Suppressor macrophage treated with lipopolysaccharide for 1 hour (primary cell): ENCODE measurements at places on chromosomes 7 and 10.
A peak's percentile ranks its signal among the peaks of the same experiment; 100 is the strongest.

- DNase-seq = no peak
Observed at GRCh38 chr7:42854571-42855118, 57.2 kb downstream of the C7orf25 start.

DNA sequence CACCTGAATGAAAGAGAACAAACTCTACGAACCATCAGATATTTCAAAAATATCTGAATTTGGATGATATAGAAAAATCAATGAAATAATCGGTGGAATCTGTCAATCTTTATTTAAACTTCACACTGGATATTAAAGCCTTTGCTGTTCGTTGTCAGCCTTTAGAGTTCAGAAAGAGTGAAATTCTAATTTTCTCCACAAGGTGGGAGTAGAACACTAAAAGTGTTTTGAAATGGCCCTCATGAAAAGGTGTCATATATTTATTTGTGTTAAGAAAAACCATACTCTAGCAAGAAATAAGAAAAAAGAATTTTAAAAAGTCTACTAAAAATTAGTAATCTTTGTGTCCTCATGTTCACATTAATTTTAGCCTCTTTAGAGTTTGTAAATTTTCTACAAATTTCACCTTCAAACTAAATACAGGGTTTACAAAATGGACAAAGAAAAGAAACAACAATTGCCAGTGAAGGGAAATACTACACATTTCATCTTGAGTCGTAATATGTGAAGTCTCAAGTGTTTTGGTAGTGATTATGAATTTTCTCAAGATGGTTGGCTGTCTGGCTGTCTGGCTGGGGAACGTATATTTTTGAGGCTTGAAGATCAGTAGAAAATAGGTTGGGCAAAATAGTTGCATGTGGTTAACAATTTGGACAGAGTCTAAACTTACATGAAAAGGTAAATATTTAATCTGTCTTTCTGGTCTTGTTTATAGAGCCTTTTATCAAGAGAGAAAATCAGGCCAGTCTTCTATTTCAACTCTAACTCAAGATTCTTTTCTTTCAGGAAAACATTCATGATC, 43.7 kb downstream of the DNAJB9 start:
- peak; percentile 70 for DNase-seq

GRCh38 chr10:132866601-132867381, 75.6 kb downstream of the CFAP46 start:
- no peak for DNase-seq

GRCh38 chr7:135386776-135387175, 123.1 kb downstream of the CNOT4 start:
- no peak for DNase-seq

GRCh38 chr10:74118804-74119203, 31.8 kb downstream of the AP3M1 start:
- DNase-seq = no peak

DNA sequence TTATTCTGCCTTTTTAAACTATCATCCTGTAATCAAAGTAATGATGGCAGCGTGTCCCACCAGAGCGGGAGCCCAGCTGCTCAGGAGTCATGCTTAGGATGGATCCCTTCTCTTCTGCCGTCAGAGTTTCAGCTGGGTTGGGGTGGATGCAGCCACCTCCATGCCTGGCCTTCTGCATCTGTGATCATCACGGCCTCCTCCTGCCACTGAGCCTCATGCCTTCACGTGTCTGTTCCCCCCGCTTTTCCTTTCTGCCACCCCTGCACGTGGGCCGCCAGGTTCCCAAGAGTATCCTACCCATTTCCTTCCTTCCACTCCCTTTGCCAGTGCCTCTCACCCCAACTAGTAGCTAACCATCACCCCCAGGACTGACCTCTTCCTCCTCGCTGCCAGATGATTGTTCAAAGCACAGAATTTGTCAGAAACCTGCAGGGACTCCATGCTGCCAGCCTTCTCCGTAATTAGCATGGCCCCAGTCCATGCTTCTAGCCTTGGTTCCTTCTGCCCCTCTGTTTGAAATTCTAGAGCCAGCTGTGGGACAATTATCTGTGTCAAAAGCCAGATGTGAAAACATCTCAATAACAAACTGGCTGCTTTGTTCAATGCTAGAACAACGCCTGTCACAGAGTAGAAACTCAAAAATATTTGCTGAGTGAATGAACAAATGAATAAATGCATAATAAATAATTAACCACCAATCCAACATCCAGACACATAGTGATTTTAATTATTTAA, 151.7 kb downstream of the EGFR start:
- no peak for DNase-seq

GRCh38 chr7:90710466-90710850, 114.3 kb downstream of the CDK14 start:
- DNase-seq = no peak

DNA sequence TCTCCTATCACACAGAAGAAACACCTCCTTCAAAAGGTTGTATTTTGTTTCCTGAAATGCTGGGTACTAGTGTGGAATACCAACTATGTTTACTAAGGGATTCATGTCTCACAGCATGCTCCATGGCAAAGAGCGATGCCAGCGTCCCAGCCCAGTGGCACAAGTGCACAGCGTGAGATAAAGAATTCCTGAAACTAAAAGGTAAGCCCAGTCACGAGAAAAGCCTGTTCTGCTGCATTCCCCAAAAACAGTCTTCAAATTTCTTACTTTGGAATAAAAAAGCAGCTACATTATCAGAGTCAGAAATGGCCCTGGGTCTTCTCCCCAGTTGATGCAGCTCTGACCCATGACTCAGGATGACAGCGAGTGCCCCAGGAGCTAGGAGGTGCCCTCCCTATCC, 53.1 kb upstream of the DDC start:
- no peak for DNase-seq
